ENCODE measurements at places on chromosomes 1 and 21.
A peak's percentile ranks its signal among the peaks of the same experiment; 100 is the strongest.

- no peak for DNase-seq
Observed at GRCh38 chr1:94714552-94714951, 105.6 kb upstream of the SLC44A3 start.

- no peak for DNase-seq
Observed at GRCh38 chr1:1366699-1367066, 8.3 kb downstream of the AURKAIP1 start.

GRCh38 chr1:174964972-174965361 lies 34.8 kb upstream of the CACYBP start:
- no peak for DNase-seq

- no peak for DNase-seq
Observed at GRCh38 chr1:235403593-235403992, 36.4 kb downstream of the TBCE start.

DNA sequence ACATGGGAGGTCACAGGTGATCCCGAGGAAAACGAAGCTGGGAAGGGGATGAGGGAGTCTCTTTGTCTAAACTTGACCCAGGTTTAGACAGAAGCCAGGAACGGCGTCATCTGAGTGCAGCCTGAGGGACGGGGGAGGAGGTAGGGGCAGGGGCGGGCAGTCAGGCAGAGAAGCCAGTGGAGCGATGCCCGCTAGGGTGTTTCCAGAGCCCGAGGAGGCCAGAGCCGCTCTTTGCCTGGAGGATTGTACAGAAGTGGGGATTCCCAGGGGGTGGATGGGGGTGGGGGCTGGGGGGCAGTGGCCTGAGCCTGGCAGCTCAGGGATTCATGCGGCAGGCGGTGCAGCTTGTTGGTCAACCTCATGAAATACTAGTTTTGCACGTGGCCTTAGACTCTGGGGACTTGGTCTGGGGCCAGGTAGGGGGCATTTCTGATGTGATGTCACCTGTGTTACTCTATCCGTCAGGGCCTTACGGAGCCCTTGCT lies 58.4 kb downstream of the VPS26C start:
- DNase-seq, result no peak

- no peak for DNase-seq
Observed at GRCh38 chr1:228452194-228453021, 34.8 kb upstream of the RNF187 start.

DNA sequence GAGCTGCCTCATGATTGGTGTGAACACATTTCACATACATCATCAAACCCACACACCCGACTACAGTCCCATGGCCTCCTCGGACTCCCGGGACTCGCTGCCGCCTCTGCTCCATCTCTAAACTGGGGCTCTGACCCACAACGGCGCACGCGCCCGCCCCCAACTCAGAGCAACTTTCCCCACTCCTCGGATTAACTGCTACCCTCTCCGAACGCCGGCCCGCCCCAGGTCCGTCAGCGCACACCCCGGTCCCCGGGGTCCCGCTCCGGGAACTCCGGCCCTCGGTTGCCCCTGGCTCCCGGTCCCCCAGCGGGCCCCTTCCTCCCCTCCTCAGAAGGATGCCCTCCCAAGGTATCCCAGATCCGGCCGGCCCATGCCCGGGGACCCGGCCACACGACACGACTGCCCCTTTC lies 740 bp downstream of the DSTYK start:
- peak; percentile 67 for DNase-seq

GRCh38 chr1:77057994-77058585 lies 161.1 kb downstream of the PIGK start:
- DNase-seq, result no peak

DNA sequence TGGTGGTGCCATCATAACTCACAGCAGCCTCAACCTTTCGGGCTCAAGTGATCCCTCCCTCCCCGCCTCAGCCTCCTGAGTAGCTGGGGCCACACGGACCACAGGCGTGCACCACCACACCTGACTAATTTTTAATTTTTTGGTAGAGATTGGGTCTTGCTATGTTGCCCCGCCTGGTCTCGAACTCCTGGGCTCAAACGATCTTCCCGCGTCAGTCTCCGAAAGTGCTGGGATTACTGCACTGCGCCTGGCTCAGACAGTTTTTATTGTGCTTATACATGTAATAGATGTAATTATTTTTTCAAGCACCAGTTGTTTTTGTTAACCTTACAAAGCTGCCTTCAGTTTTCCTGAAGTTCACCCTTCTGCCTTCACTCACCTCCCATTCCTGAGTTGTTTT lies 38.0 kb upstream of the HMGN1 start:
- no peak for DNase-seq

DNA sequence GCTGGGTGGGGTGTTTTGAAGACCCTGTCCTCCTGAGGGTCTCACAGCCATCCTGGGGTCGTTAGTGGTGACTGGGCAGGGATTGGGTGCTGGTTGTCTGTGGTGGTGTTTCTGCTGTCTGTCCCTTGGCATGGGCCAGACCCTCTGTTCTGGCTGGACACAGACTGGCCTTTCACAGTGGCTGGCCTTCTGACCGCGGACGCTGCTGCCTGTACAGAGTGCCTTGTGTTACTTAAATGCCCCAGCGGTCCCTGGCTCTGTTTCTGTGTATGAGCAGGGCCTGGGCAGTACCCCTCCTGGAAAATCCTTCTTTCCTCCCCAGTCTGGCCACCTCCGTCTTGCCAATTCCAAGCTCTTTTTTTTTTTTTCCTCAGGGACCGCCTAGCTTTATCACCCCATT lies 50.9 kb downstream of the SH3BGR start:
- no peak for DNase-seq

DNA sequence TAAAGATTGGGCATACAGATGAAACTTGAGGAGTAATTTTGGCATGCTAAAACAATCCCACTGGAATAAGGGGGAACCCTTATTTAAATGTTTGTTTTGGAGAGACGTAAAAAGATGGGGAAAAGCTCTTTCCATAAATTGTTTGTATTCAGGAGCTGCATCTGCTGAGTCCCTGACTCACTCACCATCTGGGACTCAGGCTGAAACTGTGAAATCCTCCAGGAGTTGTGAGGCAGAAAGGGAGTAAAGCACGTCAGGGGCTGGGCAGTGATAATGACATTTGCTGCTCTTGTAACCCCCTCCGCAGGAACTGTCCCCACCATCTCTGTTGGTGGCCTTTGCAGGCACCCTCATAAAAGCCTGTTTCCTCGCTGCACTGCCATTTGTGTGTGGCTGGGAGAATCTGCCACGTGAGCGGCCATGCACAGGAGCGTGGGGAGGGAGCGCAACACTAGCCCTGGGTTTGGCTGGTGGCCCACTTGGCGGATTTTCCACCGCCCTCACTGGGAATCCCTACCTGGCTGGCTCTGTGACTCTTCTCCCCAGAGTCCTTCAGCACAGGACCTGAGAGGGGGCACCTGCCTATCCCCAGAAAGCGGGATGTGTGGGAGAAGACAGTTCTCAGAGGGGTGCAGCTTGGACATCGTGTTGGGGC lies 45.3 kb downstream of the ZSCAN20 start:
- no peak for DNase-seq

DNA sequence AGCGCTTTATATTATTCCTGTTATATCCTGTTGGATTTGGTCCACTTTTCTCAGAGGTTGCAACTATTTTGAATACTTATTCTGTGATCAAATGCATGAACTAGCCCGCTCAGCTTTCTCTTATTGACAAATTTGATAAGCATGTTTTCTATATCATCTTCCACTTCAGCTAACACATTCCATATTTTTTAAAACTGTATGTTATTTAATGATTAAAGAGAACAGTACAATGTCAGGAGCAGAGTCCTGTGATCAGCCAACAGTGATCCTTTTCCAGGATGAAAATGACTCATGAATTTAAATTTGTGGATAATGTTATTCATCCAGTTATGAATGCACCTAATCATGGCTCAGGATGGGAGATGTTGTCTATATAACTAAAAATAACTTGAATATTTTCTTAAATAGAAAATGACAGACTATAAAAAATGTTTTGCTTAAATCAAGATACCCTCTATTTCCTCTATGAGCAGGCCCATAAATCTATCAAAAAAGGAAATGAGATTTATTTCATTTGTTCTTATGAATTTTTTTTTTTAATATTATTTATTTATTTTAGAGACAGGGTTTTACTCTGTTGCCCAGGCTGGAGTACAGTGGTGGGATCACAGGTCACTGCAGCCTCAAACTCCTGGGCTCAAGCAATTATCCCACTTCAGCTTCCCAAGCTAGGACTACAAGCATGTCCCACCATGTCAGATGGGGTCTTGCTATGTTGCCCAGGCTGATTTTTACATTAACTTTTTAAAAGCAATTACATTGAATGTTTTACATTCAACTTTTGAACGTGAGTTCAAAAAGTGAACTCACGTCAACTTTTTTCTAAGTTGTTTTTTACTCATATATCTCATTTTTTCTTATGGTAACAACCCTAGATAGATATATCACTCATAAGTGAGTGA lies 12.5 kb downstream of the BPNT1 start:
- DNase-seq, result no peak

GRCh38 chr1:179190861-179191260 lies 38.6 kb downstream of the ABL2 start:
- DNase-seq, result no peak

- no peak for DNase-seq
Observed at GRCh38 chr1:93537396-93537795, 89.5 kb downstream of the FNBP1L start.

GRCh38 chr1:2800664-2801045 lies 838 bp downstream of the TTC34 start:
- DNase-seq, result peak; percentile 9

DNA sequence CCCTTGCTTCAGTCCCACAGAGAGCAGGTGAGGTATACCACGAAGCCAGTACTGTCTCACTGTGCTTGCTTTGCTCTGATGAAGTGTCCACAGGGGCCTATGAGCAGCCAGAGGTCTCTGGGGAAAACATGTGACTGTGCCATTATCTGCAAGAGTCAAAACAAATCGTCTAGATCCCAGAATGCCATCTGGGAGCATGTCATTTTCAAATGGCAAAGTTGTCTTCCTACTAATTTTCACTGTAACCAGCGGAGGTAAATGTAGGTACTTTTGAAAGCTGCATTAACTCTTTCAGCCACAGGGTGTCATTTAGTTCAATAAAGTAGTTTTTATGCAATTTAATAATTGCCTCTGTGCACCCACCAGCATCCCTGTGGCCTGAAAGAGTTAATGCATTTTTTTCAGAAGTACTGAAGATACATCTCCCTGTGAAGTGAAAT lies 173.6 kb upstream of the SGIP1 start:
- DNase-seq, result no peak

- DNase-seq, result no peak
Observed at GRCh38 chr1:178912597-178912996, 41.7 kb upstream of the ANGPTL1 start.

GRCh38 chr1:24695202-24695974 lies 49.9 kb upstream of the CLIC4 start:
- peak; percentile 23 for DNase-seq

DNA sequence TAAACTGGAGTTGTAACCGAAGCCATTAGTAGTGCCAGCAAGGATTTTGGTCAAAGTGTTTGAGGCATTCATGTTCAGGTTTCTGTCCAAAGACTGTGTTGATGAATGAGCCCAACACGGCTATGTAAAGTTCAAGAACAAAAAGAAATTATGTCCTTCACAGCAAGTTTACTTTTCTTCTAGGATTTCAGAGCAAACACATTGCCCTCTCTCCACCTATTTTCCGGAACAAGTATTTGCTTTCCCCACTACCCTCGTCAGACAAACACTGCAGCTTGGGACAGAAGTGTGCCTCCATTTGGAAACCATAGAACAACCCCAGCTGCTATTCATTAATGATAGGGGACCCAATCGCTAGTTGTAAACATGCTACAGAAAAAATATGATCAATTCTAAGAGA lies 151.4 kb upstream of the C1orf105 start:
- DNase-seq, result no peak

DNA sequence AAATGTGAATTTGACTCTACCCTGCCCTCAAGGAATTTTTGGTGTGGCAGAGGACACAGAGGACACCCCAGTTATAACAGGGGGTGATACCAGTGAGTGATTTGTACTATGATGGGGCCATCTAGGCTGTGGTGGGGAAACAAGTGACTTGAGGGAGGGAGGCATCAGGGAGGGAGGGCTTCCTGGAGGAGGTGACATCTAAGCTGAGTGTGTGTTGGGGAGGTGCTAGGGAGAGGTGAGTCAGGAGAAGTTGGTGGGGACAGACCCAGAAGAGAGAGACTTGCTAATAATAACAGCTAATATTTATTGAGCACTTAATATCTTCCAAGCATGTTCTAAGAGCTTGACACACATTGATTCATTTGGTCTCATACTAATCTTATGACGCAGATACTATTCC lies 19.9 kb upstream of the TTC4 start:
- DNase-seq, result no peak

GRCh38 chr21:32525282-32525681 lies 60.0 kb downstream of the TCP10L start:
- DNase-seq, result no peak

DNA sequence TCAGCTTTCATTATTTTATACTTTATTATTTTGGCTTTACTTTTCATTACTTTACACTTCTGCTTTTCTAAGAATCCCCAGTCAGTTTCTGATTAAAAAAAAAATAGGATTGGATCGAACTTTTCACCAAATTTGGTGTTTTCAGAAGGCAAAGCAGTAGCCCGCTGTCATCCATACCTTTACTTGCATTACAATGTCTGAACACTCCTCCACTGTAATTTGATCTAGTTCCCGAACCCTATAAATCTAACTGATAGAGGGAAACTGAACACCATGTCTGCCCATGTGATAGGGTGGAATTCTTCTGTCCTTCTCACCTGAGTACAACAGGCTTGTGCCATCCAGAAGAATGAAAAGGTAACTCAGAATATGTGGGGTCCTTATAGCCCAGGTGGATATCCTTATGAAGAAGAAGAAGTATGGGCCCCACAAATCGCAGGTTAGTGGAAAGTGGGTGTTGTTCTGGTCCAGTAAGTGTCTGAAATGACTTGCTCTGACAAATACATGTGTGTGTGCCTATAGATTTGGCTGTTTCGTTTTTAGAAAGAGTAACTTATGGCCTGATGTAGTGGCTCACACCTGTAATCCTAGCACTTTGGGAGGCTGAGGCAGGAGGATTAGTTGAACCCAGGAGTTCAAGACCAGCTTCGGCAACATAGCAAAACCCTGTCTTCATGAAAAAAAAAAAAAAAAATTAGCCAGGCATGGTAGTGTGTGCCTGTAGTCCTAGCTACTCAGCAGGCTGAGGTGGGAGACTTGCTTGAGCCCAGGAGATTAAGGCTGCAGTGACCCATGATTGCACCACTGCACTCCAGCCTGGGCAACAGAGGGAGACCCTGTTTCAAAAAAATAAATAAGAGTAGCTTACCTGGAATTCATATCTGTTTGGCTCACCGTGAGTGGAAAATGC lies 26.6 kb upstream of the CDC14A start:
- DNase-seq, result no peak

- DNase-seq, result no peak
Observed at GRCh38 chr1:19009882-19010321, 53.4 kb upstream of the IFFO2 start.

- no peak for DNase-seq
Observed at GRCh38 chr1:198641501-198641900, 2.7 kb downstream of the PTPRC start.

- DNase-seq, result no peak
Observed at GRCh38 chr1:7941437-7941793, 776 bp upstream of the TNFRSF9 start.

GRCh38 chr1:161747801-161748200 lies 1.8 kb upstream of the DUSP12 start:
- DNase-seq, result no peak

Data from psoas muscle (tissue), 8 donors.